HS-5 (cell line): ENCODE measurements at places on chromosomes 12 and 14.

DNA sequence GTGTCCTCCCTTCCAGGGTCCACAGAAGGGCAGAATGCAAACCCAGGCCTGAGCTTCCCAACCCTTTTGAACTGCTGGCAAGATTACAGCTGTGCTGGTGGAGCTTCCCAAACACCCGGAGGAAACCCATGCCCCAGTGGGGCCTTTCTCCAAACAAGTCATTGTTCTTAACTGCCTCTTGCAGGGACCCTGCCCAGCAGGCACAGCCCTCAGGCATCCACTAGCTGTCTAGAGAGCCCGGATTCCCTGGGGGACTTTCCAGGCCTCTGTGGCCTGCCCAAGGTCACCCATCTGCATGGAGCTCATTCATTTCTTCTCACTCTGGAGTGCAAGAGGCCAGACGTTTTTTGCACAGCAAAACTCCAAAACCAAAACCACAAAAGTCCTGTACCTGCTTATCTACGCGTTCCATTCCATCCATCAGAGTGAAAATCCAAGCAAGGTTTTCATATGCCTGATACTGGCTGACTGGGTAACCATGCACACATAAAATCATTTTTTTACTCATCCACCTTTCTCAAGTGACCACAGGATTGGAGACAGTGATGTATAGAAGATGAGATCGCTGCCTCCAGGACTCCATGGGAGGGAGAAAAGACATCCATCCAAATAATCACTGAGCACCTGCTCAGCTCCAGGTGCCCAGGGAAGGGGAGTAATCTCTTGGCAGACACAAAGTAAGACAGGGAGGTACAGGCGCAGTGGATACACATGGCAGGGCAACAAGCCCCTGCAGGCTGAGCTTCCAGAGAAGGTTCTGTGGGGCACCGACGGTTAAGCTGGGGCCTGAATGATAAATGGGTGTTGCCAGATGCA, 17.2 kb upstream of the BDKRB2 start:
- no peak for DNase-seq

- peak; percentile 49 for DNase-seq
Observed at GRCh38 chr12:121582583-121583333, 1.9 kb upstream of the KDM2B start.

DNA sequence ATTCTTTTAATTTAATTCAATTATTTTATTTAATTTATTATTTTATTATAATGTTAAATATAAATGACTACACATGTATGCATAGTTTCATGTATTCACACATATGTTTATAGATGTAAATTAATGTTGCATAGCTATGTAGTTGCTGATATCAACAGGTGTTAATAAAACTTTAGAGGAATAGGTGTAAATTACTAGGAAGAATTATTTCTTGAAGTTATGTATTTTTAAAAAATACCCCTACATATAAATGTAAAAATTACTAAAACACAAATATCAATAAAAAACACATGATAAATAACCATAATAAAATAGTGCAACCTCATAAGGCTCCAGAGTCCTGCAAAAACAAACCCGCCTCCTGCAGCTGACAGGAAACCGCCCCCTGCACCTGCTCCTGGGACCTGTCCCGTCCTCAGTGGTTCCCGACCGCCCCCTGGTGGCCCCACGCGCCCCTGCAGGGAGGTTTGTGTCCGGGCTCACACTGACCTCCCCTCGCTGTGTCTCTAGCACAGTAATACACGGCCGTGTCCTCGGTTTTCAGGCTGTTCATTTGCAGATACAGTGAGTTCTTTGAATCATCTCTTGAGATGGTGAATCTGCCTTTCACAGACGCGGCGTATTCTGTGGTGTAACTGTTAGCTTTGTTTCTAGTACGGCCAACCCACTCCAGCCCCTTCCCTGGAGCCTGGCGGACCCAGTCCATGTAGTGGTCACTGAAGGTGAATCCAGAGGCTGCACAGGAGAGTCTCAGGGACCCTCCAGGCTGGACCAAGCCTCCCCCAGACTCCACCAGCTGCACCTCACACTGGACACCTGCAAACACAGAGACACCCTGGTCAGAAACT, 1264.0 kb downstream of the TMEM121 start:
- no peak for DNase-seq

GRCh38 chr12:21566223-21566906, 38.3 kb downstream of the GYS2 start:
- no peak for DNase-seq

GRCh38 chr12:5521456-5522325, 89.8 kb downstream of the NTF3 start:
- no peak for DNase-seq

GRCh38 chr12:83841620-83842019, 1071.0 kb downstream of the SLC6A15 start:
- peak; percentile 49 for DNase-seq

DNA sequence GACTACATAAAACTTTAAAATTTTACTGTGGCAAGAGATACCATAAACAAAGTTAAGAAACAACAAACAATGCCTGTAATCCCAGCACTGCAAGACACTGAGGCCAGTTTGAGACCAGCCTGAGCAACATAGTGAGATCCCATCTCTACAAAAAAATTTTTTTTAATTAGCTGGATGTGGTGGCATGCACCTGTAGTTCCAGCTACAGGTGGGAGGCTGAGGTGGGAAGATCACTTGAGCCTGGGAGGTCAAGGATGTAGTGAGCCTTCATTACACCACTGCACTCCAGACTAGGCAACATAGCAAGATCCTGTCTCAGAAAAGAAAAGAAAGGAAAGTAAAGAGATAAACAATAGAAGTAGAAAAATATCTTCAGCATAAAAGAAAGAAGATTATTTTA, 3.3 kb upstream of the TEX52 start:
- no peak for DNase-seq

- DNase-seq: no peak
Observed at GRCh38 chr14:99389174-99389826, 91.4 kb downstream of the SETD3 start.

DNA sequence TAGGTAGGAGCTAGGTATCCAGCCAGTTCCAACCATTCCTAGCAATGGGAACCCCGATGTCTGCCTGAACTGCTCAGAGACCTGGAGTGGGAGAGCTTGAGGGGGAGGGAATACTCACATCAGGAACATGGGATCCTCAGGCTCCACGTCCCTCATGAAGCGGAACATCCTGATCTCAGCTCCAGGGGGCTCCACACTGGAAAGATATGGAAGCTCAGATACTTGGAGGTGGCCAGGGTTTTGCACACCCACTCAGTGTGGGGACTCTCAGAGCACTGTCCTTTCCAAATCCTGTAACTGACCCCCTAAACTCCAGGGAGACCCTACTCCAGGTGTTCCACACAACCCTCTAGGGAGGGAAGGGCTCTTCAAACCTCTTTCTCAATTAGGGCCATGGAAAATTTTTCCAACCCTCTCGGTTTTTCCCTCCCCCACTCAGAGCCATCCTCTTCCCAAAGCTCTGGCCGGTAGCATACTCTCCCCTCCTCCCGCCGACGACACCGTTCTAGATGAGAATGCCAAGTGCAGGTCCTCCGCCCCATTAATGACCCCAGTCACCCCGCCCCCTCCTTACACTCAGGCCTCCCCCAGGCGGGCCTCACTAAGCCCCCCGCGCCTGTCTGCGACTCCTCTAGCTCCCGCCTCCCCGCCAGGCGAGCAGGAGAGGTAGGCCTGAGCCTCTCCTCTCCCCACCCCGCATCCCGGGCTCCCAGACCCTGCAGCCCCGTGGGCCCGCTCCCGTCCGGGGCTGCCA, 597 bp downstream of the MLF2 start:
- DNase-seq: no peak

DNA sequence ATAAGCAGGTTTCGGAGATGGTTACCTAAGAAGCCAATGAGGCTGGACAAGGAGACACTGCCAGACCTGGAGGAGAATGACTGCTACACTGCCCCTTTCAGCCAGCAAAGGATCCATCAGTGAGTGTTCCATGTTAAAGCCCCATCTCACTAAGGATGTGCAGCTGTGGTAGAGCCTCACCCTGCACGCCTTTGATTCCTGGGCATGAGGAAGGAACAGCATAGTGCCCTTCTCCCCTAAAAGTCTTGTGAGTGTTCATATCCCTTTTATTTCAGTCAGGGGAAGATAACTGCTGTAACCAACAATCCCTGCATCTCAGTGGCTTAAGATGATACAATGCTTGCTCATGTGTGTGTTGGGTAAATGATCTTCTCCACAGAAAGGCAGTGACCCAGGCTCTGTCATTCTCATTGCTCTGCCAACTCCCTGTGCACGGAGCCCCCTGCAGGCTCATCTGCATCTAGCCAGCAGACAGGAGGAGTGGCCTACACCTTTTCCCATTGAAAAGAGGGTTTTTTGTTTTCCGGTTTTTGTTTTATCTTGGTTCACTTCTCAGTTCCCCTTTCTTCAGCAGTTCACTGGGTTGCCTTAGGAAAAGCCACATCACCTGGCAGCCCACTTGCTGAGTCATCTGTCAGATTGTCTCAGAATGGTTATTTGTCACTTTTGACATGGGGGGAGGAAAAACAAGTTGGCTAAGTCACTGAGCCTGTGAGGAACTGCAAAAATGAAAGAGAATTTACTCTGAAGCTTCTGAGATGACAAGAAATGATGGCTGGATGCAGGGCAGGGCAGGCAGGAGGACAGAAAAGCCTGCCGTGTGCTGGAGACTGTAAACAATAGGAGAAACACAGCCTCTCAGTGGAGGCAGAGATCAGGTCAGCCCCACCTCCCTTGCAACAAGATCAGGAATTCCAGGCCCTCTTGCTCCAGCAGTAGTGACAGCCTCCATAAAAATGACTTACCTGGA, 193.3 kb downstream of the ANO4 start:
- DNase-seq: peak; percentile 14

DNA sequence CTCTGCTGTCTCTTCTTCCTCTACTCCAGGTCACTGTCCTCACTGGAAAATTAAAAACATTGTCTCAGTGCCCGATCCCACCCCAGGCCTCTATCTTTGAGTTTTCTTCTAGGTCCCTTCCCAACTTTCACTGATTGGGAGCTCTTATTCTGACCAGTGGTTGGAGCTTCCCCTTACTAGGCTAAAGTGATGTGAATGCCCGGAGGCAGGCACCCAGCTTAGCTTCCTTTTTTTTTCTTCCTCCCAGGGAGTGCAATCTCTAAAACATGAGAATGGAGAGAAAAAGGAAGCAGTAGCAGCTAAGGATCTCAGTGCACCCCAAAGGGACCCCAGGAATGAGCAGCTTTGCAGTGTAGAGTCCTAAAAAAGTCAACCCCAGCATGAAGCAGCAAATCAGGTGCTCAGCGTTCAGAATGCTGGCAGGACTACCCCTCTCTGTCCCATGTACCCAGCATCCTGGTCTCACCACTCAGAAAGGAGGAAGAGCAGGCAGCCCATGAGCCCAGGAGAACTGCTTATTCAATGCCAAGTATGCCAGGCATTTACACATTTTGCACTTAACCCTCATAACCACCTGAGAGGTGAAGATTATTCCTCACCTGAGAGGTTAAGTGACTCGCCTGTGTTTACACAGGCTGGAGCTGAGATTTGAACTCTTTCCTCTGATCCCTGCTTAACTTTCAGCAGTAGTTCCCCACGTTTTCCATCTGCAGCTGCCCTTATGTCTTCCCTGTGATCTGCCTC, 146.2 kb upstream of the PWP1 start:
- DNase-seq: no peak

DNA sequence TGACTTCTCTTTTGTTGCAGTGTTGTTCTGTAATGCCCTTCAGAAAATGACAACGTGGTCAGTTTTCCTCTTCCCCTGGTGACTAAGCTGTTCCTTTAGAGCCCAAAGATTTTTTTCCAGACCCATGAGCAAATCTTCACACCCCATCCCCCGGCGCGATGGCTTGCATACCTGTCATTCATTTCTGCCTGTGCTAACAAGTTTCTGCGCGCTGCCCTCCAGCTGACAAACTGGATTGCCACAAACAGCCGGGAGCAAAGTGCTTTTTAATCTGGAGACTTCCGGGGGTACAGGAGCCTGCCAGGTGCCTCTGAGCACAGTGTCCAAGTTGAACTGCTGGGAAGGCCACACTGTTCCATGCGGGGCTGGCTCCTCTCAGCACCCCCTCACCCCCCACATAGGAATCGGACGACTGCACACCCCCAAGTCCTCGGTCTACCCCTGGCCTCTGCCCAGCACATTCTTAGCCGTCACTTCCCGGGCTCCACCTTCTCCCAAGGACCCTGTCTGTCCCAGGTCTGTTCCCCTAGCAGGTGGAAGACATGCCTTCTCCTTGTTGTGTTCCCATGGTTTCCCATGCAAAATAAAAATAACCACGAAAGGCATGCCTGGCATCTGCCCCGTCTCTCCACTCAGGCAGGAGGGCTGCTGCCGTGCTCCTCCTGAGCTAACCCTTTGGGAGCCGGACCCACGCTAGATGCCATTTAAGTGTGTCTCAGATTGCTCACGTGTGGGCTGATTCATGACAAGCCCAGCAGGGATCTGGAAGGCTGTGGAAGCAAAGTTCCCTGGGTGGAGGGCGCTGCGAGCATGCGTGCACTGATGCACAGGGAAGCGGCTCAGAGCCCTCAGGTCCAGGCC, 14.1 kb downstream of the RILPL1 start:
- no peak for DNase-seq

GRCh38 chr14:54300881-54301280, 95.9 kb upstream of the CDKN3 start:
- no peak for DNase-seq

DNA sequence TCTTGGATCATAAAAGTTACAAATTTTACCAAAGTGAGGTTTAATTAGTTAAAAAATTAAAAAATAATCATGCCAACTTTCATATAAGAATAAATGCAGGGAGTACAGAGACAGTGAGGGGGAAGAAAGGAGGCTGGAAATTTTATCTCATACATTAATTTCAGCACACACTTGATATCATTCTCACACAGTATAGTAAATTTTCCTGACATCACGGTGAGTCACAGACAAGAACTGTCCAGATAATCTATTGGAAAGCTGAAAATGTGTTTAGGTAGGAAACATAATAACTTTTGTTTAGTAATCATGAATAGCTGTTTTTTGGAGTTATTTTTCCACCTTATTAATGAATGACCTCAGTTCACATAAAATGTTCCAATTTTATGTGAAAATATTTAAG, 1204.8 kb downstream of the GALC start:
- no peak for DNase-seq

- DNase-seq: no peak
Observed at GRCh38 chr12:120215766-120216735, 15.1 kb upstream of the RPLP0 start.

- DNase-seq: no peak
Observed at GRCh38 chr14:102058961-102059360, 27.9 kb downstream of the HSP90AA1 start.
